ENCODE measurements at places on chromosomes 4 and X. TPM values are rescaled to one million over a fixed set of nuclear protein-coding genes. Genes with fewer than 3 reads are reported as not detected.
A peak's percentile ranks its signal among the peaks of the same experiment; 100 is the strongest.

The GAGE12E gene
- not detected for total RNA-seq

The NKX6-1 gene
- not detected for total RNA-seq

The TMEM192 gene
- 18.1 TPM for total RNA-seq

The NHS gene
- 11.3 TPM for total RNA-seq

The RAB33A gene
- total RNA-seq, result 10.6 TPM

The NDNF gene
- total RNA-seq, result 0.18 TPM

The FAM53A gene
- total RNA-seq, result 1.9 TPM

The SPATA4 gene
- not detected for total RNA-seq

The POF1B gene
- total RNA-seq, result not detected

The BCORL1 gene
- 10.7 TPM for total RNA-seq

The UGT2B10 gene
- not detected for total RNA-seq

The ADGRG4 gene
- not detected for total RNA-seq

The ANXA3 gene
- total RNA-seq, result not detected

The DDX53 gene
- total RNA-seq, result not detected

The SH2D1A gene
- 90.2 TPM for total RNA-seq

DNA sequence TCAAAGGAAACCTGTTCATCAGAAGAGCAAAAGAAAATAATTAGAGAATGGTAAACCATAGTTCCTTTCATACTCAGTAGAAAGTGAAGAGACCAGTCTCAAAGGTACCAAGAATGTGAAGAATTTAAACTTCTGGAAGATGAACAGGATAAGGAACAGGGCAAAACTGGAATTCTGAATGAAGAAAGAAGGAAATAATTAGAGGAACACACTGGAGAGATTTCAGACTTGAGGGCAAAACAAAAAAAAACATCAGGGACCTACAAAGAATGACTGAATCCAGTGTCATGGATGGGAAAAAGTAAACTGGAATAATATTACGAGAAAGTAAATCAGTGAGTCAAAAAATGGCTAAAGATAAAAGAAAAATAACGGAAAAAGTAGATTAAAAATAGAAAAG lies 245.6 kb upstream of the NEIL3 start:
- H3K36me3 ChIP-seq, result no peaks in the 10 kb centered on the region
- H3K27me3 ChIP-seq, result no peaks in the 10 kb centered on the region
- H3K27ac ChIP-seq, result no peak overlapping the region
- H3K4me1 ChIP-seq, result no peaks in the 10 kb centered on the region

GRCh38 chr4:112127048-112127637 lies 18.1 kb upstream of the FAM241A start:
- no peak overlapping the region for H3K27ac ChIP-seq
- no peaks in the 10 kb centered on the region for H3K36me3 ChIP-seq
- no peaks in the 10 kb centered on the region for H3K27me3 ChIP-seq
- DNase-seq, result no peak
- H3K4me1 ChIP-seq, result no peaks in the 10 kb centered on the region

GRCh38 chrX:75038925-75039324 lies 113.7 kb upstream of the NEXMIF start:
- no peak overlapping the region for H3K27ac ChIP-seq
- H3K4me1 ChIP-seq, result no peaks in the 10 kb centered on the region
- H3K36me3 ChIP-seq, result no peaks in the 10 kb centered on the region
- no peaks in the 10 kb centered on the region for H3K27me3 ChIP-seq

- no peaks in the 10 kb centered on the region for H3K4me1 ChIP-seq
- no peak overlapping the region for H3K4me3 ChIP-seq
- H3K27ac ChIP-seq, result no peak overlapping the region
- DNase-seq, result no peak
These were observed 112.6 kb upstream of the FAM9A start for GRCh38 chrX:8913655-8914409.

DNA sequence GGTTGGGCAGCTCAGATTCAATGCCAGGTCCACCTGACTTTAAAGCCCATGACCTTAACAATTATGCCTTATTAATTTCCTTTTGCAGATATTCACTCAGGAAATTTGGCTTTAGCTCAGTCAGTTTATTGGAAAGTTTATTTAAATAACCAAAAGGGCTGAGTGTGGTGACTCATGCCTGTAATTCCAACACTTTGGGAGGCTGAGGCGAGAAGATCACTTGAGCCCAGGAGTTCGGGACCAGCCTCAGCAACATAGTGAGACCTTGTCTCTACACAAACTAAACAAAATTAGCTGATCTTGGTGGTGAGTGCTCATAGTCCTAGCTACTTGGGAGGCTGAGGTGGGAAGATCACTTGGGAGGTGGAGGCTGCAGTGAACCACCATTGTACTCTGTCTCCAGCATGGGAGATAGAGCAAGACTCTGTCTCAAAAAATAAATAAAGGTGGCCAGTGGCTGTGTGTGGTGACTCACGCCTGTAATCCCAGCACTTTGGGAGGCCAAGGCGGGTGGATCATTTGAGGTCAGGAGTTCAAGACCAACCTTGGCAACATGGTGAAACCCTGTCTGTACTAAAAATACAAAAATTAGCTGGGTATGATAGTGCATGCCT lies 43.3 kb downstream of the RHOH start:
- no peaks in the 10 kb centered on the region for H3K27me3 ChIP-seq
- peaks cover 31% of the 10 kb centered on the region for H3K36me3 ChIP-seq
- no peak for DNase-seq
- peak overlapping the region; percentile 23 for H3K4me3 ChIP-seq

GRCh38 chr4:89619206-89619962 lies 217.6 kb downstream of the SNCA start:
- H3K4me1 ChIP-seq, result peaks cover 10% of the 10 kb centered on the region
- no peak overlapping the region for H3K4me3 ChIP-seq
- H3K27ac ChIP-seq, result no peak overlapping the region
- no peaks in the 10 kb centered on the region for H3K27me3 ChIP-seq
- H3K36me3 ChIP-seq, result no peaks in the 10 kb centered on the region

GRCh38 chr4:95580226-95580625 lies 31.5 kb upstream of the UNC5C start:
- H3K27me3 ChIP-seq, result no peaks in the 10 kb centered on the region
- no peak overlapping the region for H3K4me3 ChIP-seq
- DNase-seq, result no peak
- no peaks in the 10 kb centered on the region for H3K4me1 ChIP-seq

GRCh38 chr4:182242787-182243186 lies 415 bp upstream of the TENM3 start:
- DNase-seq, result no peak
- H3K27me3 ChIP-seq, result no peaks in the 10 kb centered on the region
- no peak overlapping the region for H3K4me3 ChIP-seq
- H3K36me3 ChIP-seq, result no peaks in the 10 kb centered on the region

DNA sequence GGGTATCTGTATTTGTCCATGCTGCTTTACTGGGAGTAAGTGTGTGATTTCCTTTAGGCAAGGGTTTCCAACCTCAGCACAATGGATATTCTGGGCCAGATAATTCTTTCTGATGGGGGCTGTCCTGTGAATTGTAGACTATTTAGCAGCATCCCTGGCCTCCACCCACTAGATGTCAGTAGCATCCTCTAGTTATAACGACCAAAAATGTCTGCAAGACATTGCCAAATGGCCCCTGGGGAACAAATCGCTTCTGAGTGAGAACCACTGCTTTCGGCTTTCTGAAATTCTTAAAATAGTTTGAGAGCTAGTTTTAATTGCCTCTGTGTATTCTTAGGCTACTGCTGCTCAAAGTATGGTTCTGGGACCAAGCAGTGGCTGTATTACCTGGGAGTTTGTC lies 81.2 kb upstream of the GPM6B start:
- DNase-seq, result no peak
- H3K4me3 ChIP-seq, result no peak overlapping the region
- H3K36me3 ChIP-seq, result no peaks in the 10 kb centered on the region
- no peaks in the 10 kb centered on the region for H3K4me1 ChIP-seq
- H3K27me3 ChIP-seq, result no peaks in the 10 kb centered on the region

GRCh38 chr4:152870606-152871005 lies 65.5 kb upstream of the FHDC1 start:
- no peaks in the 10 kb centered on the region for H3K27me3 ChIP-seq
- no peaks in the 10 kb centered on the region for H3K4me1 ChIP-seq
- H3K36me3 ChIP-seq, result no peaks in the 10 kb centered on the region
- H3K4me3 ChIP-seq, result no peak overlapping the region

GRCh38 chr4:36283912-36284465 lies 2.6 kb downstream of the DTHD1 start:
- DNase-seq, result no peak
- H3K4me3 ChIP-seq, result peak overlapping the region; percentile 6
- H3K27ac ChIP-seq, result peak overlapping the region; percentile 88
- no peaks in the 10 kb centered on the region for H3K27me3 ChIP-seq

DNA sequence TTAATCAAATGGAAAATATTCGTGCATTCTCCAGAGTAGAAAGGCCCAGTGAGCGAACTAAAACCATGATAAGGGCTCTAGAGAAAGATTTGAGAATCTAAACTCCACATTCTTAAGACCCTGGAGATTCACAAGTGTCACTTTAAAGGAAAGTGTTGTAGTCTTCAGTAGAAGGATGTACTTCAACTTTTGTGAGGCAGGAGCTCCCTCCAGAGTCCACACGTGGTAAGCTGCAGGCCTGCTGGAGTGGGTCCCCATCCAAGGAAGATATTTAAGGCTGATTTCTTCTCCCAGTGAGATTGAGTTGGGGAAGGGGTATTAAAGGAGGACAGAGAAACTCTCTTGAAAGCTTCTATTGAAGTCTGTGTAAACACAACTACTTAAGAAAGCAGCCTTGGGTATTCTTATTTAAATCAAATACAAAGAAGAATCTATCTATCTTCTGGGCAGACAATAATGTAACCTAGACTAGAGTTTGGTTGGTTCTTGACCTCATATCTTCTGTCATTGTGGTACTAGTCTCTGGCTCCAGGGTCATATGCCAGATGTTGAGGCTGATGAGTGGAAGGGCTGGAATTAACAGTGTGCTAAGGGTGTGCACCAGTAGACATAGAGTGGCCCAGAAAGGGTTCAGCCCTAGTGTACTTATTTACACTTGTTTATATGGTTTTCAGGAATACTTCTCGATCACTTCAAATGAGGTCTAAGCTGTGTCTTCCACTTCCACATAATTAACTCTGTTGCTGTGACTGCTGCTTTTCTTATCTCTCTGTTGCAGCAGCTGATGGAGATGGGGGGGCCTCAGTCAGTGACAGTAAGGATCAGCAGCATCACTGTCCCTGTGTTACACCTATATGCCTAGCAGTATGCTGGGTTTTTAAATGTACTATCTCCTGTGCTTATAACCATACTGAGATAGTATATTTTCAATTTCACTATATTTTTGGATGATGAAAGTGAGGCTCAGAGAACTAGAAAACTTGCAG lies 76.1 kb downstream of the HMGB2 start:
- H3K27me3 ChIP-seq, result no peaks in the 10 kb centered on the region
- H3K36me3 ChIP-seq, result no peaks in the 10 kb centered on the region
- H3K27ac ChIP-seq, result no peak overlapping the region
- no peaks in the 10 kb centered on the region for H3K4me1 ChIP-seq
- peak; percentile 8 for DNase-seq

- no peak overlapping the region for H3K4me3 ChIP-seq
- no peak overlapping the region for H3K27ac ChIP-seq
- DNase-seq, result no peak
- no peaks in the 10 kb centered on the region for H3K4me1 ChIP-seq
- no peaks in the 10 kb centered on the region for H3K27me3 ChIP-seq
These were observed 109.9 kb upstream of the LIMCH1 start for GRCh38 chr4:41427931-41428600.

- H3K27ac ChIP-seq, result no peak overlapping the region
- no peaks in the 10 kb centered on the region for H3K27me3 ChIP-seq
- H3K36me3 ChIP-seq, result no peaks in the 10 kb centered on the region
- no peaks in the 10 kb centered on the region for H3K4me1 ChIP-seq
These were observed 125.4 kb upstream of the ZCCHC13 start for GRCh38 chrX:74178536-74178935.

DNA sequence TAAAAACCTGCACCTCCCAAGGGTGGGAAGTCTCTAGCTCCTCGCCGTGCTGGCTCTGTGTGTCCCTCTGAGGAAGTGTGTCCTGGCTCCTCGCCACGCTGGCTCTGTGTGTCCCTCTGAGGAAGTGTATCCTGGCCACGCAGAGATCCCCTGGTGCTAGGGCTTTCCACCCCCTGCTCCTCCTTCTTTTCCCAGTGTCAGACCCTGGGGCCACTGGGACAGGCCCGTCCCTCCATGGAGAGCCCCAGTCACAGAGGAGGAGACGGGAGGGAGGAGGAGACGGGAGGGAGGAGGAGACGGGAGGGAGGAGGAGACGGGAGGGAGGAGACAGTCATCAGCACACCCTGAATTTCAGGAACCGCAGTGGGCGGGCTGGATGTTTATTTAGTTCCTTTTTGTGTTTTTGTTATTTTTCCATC lies 53.8 kb upstream of the HGFAC start:
- H3K36me3 ChIP-seq, result no peaks in the 10 kb centered on the region
- H3K4me3 ChIP-seq, result no peak overlapping the region
- H3K27ac ChIP-seq, result no peak overlapping the region
- no peaks in the 10 kb centered on the region for H3K27me3 ChIP-seq
- no peak for DNase-seq

DNA sequence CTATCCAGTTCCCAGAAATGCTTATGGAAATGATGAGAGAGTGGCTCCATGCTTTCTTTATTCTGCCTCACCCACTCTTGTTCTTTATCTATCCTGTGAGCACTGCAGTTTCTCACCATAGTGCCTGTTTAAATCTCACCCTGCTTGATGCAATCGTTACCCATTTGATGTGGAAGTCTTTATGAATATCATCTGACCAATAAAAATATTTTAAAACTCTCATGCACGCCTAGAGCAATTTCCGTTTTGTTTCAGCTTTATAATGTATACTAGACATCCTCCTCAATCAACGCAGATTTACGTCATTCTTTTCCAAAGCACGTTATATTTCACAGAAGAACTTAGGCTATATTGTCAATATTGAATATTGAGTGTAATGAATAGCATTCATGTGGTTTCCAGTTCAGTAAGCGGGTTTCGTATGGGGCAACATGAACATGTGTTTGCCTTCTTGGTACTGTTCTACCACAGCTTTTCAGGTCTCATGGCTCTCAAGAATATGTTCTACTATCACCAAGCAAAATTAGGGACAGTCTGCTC lies 32.9 kb downstream of the GPM6A start:
- H3K27ac ChIP-seq, result no peak overlapping the region
- no peak for DNase-seq
- H3K4me1 ChIP-seq, result no peaks in the 10 kb centered on the region
- no peak overlapping the region for H3K4me3 ChIP-seq
- H3K36me3 ChIP-seq, result no peaks in the 10 kb centered on the region

DNA sequence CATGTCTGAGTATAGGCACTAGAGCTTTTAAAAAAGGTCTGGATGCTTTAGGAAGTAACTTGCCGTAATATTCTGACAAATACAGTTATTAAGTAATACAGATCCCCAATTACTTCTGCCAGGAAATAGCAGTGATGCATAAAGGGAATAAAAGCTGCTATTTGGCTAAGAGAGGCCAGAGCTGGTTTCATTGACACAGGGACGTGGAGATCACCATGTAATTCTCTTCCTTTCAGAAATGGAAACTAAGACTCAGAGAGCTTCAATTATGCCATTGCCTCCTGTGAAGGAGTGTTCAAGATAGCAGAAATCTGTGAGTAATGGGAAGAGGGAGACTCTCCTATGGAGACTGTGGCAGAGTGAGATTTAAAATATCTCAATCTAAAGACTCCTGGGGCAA lies 238.1 kb downstream of the SLITRK2 start:
- H3K27ac ChIP-seq, result no peak overlapping the region
- no peak for DNase-seq
- H3K4me3 ChIP-seq, result no peak overlapping the region
- H3K27me3 ChIP-seq, result no peaks in the 10 kb centered on the region

All from CD8-positive, alpha-beta memory T cell (primary cell).